ENCODE measurements at places on chromosomes 7 and 10. TPM values are rescaled to one million over a fixed set of nuclear protein-coding genes. Genes with fewer than 3 reads are reported as not detected.

ABCB4 gene
- 2.9 TPM for total RNA-seq

STEAP1B gene
- total RNA-seq = 0.13 TPM

MMRN2 gene
- total RNA-seq = 0.13 TPM

NOS3 gene
- 2.0 TPM for total RNA-seq

All from mesangial cell (primary cell).